NCI-H226 (cell line): ENCODE measurements at places on chromosomes 1 and 21.

DNA sequence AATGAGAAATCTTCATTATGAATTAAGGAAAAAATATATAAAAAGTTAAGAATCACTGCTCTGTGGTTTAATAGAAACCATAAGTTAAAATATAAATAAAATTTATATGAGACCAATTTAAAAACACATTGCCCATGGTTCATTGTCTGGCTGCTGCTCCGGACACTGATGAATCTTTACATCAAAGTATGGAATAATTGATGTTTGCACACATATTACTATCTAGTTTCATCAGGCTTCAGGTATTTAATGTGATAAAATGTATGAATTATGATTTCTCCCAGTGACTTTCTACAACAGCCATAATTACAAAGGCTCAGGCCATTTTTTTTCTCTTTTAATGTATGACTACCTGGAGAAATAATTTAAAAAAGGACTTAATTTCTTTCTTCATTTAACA is 599.1 kb upstream of the PRMT6 start:
- no peak for DNase-seq

DNA sequence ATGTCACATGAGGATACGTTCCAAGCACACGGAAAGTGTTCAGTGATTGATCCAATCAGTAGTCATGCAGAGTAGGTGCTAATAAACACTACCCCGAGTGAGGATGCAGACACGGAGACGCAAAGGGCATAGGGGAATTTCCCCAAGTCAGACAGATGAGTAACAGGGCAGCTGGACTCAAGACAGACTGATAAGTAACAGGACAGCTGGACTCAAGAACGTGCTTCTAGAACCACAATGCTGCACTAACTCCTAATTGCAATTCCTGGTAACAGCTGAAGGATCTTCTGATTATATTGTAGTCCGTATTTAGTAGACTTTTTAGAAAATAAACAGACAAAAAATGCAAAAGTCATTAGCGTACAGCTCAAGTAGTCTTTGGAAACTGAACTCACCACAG is 1.9 kb upstream of the OR2T10 start:
- no peak for DNase-seq

DNA sequence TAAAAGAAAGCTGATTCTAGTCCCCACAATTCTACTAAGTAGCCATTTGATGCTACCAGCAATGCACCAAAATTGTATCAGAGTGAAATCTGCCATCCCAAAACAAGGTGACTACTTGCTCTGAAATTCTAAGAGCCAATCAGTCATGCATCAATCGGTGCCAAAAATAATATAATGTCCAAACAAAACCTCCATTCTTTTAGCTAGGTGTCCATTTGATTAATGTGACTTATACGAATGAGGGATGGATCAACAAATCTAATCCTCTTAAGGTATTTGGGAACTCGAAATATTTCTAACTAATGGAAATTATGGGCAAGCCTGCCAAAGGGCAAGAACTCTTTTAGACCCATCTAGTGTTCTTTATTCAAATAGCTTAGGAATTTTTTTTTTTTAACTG is 66.4 kb upstream of the NEK2 start:
- no peak for DNase-seq

DNA sequence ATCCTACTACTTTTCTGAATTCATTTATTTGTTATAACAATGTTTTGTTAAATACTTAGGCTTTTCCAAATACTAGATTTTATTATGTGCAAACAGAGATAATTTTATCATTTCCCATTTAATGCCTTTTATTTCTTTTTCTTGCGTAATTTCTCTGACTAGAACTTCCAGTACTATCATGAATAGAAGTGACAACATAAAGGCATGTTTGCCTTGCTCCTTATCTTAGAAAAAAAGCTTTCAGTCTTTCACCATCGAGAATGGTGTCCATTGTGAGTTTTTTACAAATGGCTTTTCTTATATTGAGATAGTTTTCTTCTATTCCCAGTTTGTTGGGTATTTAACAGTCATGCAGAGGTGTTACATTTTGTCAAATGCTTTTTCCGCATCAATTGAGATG is 453.1 kb upstream of the ZP4 start:
- no peak for DNase-seq

DNA sequence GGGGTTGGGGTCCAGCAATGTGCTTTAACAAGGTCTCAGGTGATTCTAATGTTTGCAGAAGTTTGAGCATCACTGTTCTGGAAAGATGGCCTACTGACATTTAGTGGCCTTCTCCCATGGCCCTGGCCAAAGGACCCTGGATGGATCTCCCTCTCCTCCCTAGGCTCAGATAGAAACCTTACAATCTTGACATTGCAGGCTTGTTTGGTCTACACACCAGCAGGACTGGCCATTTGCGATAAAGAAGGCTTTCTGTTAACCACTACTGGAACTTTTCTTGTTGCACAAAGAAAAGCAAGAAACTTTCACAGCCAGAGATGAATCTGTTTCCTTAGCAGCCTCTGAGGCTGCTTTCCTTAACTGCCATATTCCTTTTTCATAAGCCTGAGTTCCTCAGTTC is 6.2 kb downstream of the DNALI1 start:
- DNase-seq, result no peak

DNA sequence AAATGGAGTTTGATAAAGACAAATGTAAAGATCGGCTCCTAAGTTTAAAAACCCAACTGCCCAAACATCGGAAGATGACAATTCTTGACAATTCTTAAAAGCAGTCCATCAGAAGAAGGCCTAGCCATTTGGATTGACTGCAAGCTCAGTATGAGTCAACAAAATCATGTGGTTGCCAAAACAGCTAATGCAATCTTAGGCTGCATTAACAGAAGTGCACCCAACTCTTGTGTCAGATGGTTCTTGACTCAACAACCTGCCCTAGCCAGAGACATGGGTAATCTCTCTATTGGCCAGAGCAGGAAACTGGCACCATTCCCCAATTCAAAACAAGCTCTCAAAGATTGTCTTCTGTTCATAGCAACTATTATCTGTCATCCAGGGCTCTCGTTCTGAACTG is 9.9 kb upstream of the NCF2 start:
- DNase-seq, result peak; percentile 80

GRCh38 chr1:192913683-192914082 is 104.8 kb downstream of the RGS2 start:
- no peak for DNase-seq

GRCh38 chr1:61080413-61081143 is 1.8 kb upstream of the NFIA start:
- no peak for DNase-seq

GRCh38 chr1:28890435-28890834 is 23.9 kb upstream of the EPB41 start:
- DNase-seq, result no peak

GRCh38 chr1:236348071-236348470 is 46.0 kb upstream of the EDARADD start:
- no peak for DNase-seq

GRCh38 chr1:205535866-205536758 is 31.6 kb downstream of the CDK18 start:
- DNase-seq, result no peak

- no peak for DNase-seq
Observed at GRCh38 chr1:183571678-183572268, 18.5 kb downstream of the NCF2 start.

GRCh38 chr1:53949023-53949990 is 3.2 kb downstream of the LRRC42 start:
- DNase-seq, result peak; percentile 19

DNA sequence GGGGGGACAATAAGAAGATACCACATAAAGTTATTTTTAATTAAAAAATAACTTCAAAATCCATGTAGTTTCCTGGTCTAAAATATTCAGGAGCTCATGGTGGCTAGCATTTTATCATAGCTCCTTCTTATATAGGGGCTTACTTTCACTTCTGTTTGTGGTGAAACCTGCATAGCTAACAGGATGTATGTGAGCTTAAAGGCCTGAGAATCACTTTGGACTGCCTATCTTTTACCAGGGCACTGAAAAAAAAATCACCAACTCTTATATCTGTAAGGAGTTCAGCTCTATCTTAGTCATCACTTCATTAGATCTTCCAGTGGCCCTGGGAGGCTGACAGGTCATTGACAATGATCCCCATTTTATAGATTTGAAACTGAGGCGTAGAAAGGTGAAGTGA is 21.3 kb downstream of the UROD start:
- DNase-seq, result no peak

DNA sequence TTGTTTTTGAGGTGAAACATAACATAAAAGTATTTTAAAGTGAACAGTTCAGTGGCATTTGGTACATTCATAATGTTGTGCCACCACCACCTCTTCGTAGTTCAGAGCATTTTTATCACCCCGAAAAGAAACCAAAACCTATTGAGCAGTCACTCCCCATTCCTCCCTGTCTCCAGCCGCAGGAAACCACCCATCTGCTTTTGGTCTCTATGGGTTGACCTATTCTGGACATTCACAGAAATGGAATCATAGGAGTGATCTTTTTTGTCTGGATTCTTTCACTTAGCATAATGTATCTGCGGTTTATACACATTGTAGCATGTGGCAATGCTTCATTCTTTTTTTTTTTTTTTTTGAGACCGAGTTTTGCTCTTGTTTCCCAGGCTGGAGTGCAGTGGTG is 141.2 kb downstream of the VPS13D start:
- no peak for DNase-seq

DNA sequence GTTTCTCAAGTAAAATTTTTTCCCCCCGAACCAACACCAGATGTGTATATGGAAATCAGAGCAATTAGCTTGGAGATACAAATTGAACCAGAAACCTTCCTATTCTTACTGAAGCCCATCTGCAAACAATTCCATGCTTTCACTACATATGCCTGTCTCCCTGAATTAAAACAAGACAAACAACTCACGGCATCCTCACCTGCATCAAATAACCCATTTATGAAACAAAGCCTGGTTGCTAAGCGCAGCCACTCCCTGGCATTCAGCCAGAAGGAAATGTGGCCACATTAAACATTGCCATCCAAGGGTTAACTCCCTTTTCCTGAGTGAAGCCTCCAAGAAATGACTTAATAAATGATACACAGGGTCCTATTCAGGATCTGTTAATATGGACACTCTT is 55.3 kb downstream of the APP start:
- DNase-seq, result peak; percentile 8
